Activated naive CD8-positive, alpha-beta T cell treated with anti-CD3 and anti-CD28 coated beads for 36 hours (primary cell): ENCODE measurements at places on chromosomes 11 and 22.

DNA sequence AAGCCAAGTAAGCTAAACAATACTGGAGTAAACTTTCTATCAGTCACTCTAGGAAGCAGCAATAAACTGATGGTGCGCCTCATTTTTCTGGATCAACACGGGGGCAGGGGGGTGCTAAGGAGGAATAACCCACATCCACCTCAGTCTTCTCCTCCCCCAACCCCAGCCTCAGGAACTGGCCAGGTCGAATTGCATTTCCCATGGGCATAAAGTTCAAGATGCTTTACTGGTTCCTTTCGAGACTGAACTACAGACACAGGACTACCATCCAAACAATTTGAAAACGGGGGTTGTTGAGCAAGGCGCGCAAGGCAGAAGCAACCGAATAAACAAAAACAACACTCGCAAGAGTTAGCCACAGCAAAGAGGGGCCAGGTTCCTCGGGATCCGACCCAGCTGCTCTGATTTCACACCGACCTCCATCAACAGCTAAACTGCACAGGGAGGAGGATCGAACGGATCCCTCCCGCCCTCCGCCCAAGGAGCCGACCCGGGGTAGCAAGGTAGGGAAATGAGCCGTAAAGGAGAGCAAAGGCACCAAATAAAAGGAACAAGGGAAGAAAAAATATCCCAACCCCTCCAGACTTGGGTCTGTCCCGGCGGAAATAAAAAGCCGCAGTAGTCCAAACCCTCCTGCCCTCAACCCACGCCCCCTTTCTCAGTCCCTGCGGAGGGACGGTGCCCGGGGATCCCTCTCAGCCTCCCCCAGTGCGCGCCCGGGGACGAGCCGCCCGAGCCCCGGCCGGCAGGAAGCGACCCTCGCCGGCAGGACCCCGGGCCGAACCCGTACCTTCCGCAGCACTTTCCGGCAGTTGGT is 801 bp downstream of the SESN3 start:
- no peak for DNase-seq

DNA sequence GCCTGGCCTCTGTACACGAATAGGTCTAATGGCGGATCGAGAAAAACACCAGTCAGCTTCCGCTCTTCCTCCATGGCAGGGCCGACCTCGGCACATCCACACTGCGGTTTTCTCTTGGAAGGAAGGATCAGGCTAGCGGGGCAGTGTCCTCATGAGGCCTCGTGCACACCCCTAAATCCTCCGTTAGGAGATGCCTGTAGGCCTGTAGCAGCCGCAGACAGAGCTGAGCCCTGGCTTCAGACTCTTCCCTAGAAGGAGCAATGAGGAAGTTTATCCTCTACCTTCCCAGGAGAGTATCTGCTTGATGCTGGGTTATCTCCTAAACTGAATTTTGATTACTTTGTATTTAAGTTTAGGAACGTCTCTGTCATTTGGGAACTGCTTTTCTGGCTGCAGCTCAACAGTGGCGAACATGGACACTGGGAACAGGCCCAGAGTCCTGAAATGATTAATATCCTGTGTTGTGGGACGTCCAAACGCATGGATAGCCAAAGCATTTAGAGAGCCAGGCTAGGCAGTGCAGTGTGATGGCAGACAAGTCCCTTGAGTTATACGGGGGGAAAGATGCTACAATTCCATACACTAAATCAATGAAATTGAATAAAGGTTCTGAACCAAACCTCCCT is 16.5 kb upstream of the BMAL1 start:
- DNase-seq: no peak

GRCh38 chr11:111765320-111765983 is 737 bp downstream of the PPP2R1B start:
- DNase-seq: no peak

GRCh38 chr22:43885786-43886185 is 6.0 kb downstream of the PNPLA5 start:
- no peak for DNase-seq

GRCh38 chr11:7889985-7890384 is 41.1 kb downstream of the OR10A6 start:
- no peak for DNase-seq

GRCh38 chr22:40953471-40953870 is 2.3 kb downstream of the RBX1 start:
- DNase-seq: no peak

DNA sequence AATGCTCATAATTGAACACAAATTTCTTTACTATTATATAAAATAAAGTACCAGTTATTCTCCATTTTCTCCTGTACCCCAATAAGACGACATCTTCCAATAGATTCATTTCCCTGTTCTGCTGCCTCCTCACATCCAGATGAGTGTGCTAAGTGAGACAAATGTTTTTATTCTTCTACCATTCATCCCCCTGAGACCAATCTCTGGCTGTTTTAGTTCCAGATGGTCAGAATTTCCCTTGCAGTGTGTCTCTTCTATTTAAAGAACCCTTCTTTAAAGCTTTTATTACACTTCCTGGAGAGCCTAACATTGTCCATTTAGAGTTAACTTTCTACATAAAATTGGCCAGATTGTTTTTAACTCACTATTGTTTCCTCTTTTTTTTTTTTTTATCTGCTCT is 41.2 kb upstream of the GLYATL1 start:
- no peak for DNase-seq

DNA sequence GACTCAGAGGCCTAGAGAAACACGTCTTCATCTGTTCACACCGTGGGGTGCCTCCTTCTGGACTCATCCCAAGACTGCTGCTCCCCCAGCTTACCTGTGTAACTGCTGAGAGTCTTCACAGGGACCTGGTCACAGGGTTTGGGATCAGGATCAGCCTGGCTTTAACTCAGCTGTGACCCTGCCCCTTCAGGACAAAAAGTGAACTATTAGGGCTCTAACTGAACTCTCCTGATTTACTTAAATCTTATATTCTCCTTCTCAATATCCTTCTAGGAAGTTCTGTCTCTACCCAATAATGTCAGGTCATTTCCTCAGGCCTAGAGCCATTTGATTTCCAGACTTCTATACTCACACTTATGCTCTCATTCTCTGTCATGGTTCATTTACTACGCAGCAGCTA is 108.4 kb downstream of the ZNF280B start:
- DNase-seq: no peak
